Tibial artery (tissue), 4 donors: ENCODE measurements at places on chromosomes 16 and 17.

- no peak for DNase-seq
These were observed 30.7 kb upstream of the ARL6IP1 start for GRCh38 chr16:18832006-18832405.

DNA sequence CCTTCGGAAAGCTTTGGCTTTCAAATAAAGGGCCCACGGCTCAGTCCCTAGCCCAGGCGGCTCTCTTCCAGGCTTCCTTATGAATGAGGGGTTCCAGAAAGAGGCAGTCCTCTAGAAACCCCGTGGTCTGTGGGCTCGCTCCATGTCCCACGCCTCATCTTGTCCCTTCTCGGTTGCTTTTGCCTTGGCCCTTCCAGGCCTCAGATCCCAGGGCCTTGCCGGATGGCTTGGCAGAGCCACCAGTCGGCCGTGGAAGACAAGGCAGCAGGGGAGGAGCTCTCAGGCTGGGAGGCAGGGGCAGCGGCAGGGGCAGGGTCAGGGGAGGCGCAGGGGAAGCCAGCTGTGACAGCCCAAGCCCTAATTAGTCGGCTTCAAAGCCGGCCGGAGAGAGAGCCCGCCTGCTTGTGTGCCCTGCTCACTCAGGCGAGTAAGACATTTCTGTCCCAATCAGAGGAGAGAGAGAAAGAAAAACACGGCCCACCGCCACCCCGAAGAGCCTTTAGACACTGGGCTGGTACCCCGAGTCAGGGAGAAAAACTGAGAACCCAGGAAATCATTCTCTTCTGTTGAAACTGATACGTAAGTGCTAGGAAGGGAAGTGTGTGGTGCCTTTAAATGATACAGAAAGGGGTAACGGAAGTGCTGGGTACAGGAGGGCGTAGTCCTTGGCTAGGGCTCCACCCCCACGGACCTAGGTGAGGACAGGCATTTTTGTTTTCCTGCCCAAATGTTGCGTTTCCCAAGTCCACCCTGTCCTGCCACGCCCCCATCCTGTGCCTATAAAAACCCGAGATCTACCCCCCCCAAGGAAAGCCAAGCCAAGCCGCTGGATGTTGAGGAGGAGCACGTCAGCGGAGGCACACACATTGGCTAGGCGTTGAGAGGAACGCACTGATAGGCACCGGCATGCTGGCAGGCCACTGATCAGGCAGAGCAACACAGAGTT, 27.8 kb upstream of the MEIOC start:
- no peak for DNase-seq

- DNase-seq = peak; percentile 78
These were observed 159.4 kb upstream of the CHMP6 start for GRCh38 chr17:80832266-80832676.

DNA sequence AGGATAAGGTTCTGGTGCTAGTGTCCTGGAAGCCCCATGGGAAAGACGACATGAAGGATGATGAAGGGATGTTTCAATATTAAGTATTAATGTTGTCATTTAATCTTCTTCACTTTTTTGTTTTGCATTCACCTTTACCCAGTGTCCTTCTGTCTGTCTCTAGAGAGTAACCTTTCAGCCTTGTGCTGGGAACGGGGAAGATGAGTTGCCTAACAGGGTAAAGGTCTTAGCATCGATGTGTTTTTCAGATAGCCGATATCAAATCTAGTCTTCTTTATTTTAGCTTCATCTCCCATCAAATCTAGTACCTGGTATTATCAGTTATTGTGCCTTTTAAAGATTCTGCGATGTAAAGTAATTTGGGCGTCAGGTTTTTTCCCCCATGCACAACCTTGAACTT, 125.4 kb downstream of the BCAS3 start:
- DNase-seq = no peak

DNA sequence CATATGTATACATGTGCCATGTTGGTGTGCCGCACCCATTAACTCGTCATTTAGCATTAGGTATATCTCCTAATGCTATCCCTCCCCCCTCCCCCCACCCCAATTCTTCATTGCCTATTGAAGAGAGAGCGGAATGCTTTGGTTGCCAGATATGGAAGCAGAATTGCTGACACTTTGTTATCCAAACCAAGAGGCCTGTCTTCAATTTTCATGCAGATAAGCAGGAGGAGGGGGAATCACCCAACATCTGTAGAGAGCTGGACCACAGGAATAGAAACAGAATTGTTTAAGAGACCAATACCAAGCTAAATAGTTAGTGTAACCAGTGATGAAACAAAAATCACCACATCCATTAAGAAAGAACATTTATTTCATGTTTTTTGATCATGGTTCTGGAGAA, 7.1 kb downstream of the ASPA start:
- DNase-seq = no peak

- DNase-seq = peak; percentile 59
These were observed 15.4 kb downstream of the CLUH start for GRCh38 chr17:2695961-2696760.

DNA sequence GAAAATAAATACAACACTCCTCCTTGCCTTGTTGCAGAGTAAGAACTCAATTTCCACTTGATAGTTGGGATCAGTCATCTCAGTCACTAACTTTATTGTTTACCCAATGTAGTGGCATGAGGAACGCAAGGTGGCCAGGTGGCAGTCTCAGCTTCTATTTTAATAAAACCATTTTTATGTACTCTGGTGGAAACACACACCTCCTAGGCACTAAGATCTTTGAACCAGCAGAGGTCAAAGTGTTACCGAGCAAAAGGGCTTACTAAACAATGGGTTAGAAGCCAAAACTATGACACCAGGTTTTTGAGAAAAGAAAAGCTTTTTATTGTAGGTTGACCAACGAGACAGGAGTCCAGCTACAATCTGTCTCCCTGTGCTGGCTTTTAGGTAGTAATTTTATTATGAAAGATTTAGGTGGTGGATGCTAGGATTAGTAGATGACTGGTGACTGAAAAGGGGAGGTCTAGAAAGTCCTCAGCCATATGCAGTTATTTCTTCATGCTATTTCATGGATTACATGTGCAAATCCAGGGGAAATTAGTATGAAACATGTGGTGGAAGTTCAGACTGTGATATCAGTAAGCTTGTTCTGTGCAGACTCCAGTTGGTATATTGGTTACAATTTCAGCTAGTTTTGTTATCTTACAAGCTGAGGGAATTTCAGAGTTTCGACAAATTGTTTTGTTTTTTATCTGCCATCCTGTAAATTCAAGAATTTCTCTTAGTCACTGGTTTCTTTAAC, 122.3 kb downstream of the PCTP start:
- no peak for DNase-seq

DNA sequence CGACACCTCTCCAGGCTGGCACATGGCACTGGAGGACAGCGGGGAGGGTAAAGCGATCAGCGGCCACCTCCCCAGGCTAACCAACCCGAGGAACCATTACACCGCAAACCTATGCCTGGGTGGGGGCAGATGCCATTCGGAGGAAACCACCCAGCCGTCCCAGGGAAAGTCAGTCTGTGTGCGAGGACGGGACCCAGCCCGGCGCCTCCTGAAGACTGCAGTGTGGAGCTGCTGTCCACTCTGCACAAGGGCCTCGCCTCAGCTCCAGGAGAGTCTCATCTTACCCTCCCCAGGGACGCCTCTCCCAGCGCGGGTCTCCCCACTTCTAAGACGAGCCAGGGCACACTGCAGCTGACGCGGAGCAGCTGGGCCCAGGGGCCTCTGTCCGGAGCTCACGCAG, 8.0 kb downstream of the SLC38A10 start:
- DNase-seq = no peak

DNA sequence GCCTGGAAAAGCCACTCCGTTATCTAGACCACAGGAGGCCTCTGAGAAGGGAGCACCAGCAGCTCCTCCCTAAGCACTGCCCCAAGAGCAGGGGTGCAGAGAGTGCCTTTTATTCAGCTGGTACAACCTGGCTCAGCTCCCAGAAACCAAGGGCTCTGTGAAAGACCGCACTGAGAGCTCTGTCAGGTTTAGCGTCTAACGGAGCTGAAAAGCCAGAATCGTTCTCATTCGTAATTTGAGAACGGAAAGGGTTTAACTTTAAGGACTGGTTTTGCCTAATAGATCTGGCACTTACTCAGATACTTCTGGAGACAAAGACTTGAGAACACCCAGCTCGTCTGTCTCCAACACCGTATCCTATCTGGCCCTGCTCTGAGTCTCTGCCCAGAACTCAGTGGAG, 13.5 kb downstream of the MPG start:
- peak; percentile 86 for DNase-seq

GRCh38 chr17:33370401-33370800, 77.3 kb upstream of the ASIC2 start:
- no peak for DNase-seq

- DNase-seq = no peak
These were observed 5.8 kb upstream of the ZNF23 start for GRCh38 chr16:71467810-71468209.

DNA sequence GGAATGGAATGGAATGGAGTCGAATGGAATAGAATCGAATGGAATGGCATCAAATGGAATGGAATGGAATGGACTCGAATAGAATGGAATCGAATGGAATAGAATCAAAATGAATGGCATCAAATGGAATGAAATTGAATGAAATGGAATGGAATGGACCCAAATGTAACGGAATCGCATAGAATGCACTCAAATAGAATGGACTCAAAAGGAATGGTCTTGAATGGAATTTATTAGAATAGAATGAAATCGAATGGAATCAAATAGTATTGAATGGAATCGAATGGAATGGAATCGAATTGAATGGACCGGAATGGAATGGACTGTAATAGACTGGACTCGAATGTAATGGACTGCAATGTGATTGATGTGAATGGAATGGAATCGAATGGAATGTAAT, 501.4 kb upstream of the WSB1 start:
- no peak for DNase-seq

GRCh38 chr17:64459284-64459747, 10.4 kb downstream of the MILR1 start:
- DNase-seq = no peak

- no peak for DNase-seq
These were observed 27.0 kb upstream of the RASD1 start for GRCh38 chr17:17523001-17523730.

GRCh38 chr17:1438593-1439083, 17.4 kb downstream of the CRK start:
- DNase-seq = no peak

DNA sequence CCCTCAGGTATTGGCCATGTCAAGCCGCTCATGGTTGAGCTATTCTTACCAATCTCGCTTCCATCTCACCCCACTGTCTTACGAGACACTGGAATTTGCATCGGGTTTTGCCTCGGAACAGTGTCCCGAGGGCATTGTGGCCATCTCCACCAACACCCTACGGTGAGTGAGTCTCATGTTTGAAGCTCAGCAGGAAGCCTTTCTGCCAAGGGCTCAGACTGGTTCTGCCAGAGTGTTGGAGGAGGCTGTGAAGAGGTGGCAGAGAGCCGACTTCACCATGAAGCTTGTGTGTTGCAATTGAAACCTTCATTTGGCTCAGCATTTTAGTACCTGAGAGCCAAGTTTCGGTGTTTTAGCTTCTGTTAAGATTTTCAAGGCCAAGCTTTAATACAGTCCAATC, 38.0 kb downstream of the SF3B3 start:
- no peak for DNase-seq

DNA sequence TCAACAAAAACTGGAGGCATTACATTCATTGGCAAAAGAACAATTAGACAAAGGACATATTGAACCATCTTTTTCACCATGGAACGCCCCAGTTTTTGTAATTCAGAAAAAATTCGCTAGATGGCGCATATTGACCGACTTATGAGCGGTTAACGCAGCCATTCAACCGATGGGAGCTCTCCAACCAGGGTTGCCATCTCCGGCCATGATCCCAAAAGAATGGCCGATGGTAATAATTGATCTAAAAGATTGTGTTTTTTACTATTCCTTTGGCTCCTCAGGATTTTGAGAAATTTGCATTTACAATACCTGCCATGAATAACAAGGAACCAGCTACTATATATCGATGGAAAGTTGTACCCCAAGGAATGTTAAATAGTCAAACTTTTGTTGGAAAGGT, 21.4 kb downstream of the ALOX15B start:
- peak; percentile 54 for DNase-seq

DNA sequence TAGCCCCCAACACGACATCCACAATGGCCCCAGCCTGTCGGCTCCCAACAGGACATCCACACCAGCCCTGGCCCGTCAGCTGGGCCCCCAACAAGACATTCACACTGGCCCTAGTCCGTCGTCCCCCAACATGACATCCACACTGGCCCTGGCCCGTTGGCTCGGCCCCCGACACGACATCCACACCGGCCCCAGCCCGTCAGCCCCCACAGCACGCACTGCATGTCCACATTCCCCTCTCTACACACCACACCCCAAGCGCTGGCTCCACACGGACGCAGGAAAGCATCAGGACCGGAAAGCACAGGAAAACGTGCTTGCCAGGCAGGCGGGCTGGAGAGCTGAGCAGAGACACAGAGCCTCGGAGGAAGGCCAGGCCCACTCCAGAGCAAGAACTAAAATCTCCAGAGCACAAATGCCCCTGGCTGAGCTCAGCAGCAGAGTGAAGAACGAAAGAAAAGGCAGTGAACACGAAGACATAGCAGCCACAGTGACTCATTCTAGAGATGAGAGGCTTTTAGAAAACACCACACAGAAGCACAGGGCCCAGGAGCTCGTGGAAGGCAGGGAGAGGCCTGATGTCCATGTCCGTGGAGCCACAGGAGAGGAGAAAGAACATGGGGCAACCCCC, 50.6 kb downstream of the LMF1 start:
- DNase-seq = no peak

DNA sequence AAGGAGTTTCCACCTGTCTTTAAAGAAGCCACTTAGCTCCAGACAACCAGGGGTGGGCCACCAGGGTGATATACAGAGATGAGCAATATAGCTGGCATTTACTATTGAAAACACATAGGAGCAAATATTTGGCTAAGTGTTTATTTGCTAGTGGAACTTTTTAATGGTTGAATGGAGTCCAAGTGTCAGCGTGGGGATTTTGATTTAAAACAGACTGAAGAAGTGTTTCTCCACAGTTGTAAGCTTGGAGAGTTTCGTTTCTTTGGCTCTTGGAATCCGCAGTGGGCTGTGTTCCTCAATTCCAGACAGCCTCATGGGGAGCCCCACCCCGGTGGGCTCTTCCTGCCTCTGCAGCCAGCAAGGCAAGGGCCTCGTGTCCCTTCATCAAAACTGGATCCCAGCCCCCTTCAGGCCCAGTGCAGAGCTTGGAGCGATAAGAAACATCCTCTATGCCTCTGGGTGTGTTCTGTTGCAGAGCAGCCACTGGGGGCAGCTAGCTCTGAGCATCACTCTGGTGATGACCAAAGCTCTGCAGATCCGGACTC, 36.1 kb downstream of the NOG start:
- DNase-seq = no peak

- DNase-seq = no peak
These were observed 33.9 kb upstream of the GSE1 start for GRCh38 chr16:85579191-85579590.

DNA sequence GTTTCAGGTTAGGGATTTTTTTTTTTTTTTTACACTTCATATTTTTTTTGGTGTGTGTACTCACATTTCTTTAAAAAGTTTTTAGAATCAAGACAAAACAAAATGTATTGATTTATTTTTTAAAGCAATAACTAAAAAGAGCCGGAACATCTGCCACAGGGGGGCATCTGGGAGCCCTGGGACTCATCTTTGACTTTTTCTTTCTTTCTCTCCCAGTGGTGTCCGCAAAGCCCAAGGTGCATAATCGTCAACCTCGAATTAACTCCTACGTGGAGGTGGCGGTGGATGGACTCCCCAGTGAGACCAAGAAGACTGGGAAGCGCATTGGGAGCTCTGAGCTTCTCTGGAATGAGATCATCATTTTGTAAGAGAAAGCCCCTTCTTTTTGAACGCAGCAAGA, 36.3 kb downstream of the WWP2 start:
- DNase-seq = no peak

GRCh38 chr16:73031155-73031866, 16.6 kb downstream of the ZFHX3 start:
- DNase-seq = peak; percentile 60
